SW 1271 (cell line): ENCODE measurements at places on chromosomes 1 and 21.

- no peak for DNase-seq
Measured at GRCh38 chr1:29478879-29479278, 242.6 kb downstream of the PTPRU start.

DNA sequence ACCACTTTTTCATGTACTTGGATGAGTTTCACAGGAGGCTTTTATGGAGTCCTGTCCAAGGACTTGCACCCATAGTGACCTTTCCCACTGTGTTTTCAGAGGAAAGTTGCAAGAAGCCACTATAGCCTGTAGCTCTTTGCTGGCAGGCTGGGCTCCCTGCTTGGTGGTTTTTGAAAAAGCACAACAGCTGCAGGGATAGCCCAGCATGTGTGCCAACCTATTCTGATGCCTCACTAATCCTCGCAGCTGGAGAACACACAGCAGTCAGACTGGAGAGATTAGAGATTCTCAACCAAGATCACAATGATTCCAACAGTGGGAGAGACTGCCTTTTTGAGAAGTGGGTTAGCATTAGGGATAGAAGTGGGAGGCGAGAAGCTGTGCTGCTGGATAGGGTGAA lies 24.1 kb upstream of the ARHGEF11 start:
- no peak for DNase-seq

GRCh38 chr1:51697166-51697565 lies 80.3 kb downstream of the OSBPL9 start:
- no peak for DNase-seq

DNA sequence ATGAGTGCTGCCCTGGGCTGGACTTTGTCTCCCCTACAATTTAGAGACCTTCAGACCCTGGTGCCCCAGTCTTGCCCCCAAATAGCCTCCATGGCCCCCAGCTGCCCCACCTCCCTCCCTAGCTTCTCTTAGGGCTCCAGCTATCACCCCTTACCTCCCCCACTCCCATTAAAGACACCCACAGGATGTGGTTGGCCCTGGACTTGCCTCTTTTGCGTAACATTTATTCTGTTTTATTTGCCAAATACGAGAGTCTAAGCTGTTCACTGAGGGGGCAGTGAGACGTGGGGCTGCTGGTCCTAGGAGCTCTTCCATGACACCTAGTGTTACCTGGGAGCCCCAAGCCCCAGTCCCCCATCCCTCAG lies 4.5 kb downstream of the ZC3H12A start:
- DNase-seq = no peak

- DNase-seq = no peak
Measured at GRCh38 chr1:98048244-98048643, 127.4 kb upstream of the DPYD start.

DNA sequence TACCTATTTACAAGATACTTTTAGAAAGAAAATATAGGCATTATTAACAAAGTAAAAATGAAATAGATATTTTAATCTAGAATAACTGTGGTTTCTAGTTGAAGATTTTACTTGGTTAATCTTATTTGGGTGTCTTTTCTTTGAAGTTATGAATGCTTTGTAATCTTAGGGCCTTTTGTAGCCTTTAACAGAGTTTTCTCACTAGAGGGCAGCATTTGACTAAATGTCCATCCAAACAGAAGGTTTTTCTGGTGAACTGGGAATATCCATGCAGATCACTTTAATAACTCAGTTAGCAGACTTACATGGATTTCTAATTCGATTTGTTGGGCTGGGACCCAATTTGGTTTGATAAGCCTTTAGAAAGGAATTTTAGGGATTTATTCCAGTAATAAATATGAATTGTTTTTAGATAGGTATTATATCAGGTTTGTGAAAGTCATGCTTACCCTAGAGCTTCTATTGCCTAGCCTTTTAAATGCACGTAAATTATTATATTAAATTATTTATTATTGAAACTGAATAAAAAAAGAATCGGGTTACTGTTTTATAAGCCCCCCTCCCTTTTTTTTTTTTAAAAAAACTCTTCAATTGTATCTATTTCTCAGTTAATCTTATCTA lies 119.7 kb downstream of the ZNF326 start:
- DNase-seq = no peak

- DNase-seq = peak; percentile 8
Measured at GRCh38 chr1:94329986-94330385, 88.2 kb upstream of the ABCD3 start.

GRCh38 chr1:158527190-158527815 lies 26.9 kb downstream of the OR6Y1 start:
- DNase-seq = peak; percentile 21

- DNase-seq = no peak
Measured at GRCh38 chr1:41819069-41819468, 99.7 kb downstream of the HIVEP3 start.

GRCh38 chr1:115898020-115898419 lies 57.1 kb upstream of the NHLH2 start:
- no peak for DNase-seq

- DNase-seq = no peak
Measured at GRCh38 chr1:79847700-79848099, 841.2 kb upstream of the ADGRL4 start.

DNA sequence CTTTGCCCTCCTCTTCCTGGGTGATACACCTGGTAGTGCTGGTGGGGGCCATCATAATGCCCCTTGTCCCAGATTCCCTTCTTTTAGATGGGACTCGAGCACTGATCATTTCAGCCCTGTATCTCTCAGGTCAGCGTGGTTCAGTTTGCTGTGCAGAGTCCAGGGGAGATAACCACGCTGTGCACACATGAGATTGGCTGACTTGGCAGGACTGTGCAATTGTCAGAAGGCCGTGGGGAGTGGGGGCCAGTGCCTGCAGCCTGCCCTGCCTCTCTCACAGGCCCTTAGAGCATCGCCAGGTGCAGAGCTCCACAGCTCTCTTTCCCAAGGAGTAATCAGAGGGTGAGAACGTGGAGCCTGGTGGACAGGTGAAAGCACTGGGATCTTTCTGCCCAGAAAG lies 15.2 kb downstream of the EPHX1 start:
- DNase-seq = no peak

DNA sequence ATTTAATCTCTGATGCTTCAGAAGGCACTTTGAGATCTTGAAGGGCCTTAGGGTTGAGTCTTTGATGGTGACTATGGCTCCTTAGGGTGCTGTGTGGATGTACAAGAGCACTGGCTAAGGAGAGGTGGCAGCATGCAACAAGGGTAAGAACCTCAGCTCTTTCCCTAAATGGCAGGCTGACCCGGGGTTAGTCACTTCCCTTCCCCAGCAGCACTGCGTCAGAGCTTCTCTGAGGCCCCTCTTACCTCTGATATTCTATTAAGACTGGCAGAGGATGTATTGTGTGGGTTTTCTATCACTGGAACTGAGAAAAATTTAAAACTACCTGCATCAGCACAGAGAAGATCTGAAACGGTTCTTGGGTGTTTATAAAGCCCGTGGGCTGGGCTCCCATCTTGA lies 11.8 kb downstream of the C1orf116 start:
- no peak for DNase-seq

DNA sequence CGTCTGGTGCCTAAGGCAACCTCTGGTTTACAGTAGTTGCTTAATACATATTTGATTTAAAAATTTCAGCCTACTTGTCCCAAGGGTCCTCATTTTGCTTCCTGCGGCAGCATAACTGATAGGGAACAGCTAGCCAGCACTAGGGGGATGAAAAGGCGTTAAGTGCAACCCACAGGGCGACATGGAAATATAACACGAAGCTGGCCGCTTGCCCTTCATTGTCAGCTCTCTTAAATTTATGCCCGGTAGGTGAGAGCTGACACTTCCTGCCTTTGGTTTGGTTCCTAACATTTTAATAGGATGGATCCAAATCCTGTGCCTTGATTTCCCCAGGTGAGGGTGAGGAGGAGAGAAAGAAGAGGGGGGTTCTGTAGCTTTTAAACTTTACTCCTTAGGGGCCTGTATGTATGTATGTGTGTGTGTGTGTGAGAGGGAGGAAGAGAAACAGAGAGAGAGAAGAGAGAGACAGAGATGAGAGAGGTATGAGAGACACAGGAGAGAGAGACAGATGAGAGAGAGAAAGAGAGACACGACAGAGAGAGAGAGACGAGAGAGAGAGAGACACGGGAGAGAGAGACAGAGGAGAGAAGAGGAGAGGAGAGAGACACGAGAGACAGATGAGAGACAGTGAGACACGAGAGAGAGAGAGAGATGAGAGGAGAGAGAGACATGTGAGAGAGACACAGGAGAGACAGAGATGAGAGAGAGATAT lies 938 bp upstream of the ACTN2 start:
- DNase-seq = no peak

- no peak for DNase-seq
Measured at GRCh38 chr1:89732643-89733222, 88.1 kb upstream of the LRRC8D start.

GRCh38 chr1:205595861-205596260 lies 36.0 kb downstream of the ELK4 start:
- DNase-seq = no peak

DNA sequence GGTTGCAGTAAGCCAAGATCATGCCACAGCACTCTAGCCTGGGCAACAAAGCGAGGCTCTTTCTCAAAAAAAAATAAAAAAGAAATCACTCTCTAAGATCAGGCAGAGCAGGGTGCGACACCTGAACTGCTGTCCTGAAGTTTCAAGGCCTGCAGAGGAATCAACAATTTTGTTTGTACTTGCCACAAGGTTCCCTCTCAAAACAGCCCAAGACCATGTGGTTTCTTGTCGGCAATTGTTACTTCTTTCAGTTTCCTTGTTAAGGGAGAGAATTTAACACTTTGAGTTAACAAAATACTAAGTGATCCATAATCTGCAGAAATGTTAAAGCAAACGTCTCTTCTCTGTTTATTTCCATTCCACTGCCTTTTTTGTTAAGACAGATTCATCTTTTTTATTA lies 36.5 kb downstream of the MACO1 start:
- DNase-seq = no peak

- DNase-seq = no peak
Measured at GRCh38 chr1:221696718-221697461, 45.0 kb downstream of the DUSP10 start.

DNA sequence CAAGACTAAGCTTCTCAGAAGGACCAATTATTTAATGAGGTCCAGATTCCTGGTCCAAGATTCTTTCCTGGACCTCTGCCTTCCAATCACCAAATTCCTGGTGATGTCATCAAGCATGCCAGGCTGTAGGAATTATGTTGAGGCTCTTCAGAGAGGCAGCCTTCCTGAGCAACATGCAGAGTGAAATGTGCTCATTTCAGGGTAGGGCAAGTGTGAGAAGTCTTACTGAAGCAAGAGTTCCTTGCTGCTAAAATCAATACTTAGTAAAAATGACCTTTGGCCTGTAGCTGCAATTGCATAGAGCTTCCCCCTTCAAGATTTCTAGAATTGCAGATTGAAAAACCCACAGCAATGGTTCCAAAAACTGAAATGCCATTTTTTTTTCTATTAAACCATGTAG lies 31.7 kb upstream of the BCAR3 start:
- DNase-seq = no peak

GRCh38 chr1:77218477-77219165 lies 609 bp downstream of the PIGK start:
- DNase-seq = peak; percentile 31

GRCh38 chr1:90340606-90341005 lies 345.7 kb downstream of the ZNF326 start:
- DNase-seq = no peak

GRCh38 chr1:211411639-211412038 lies 80.3 kb downstream of the RD3 start:
- DNase-seq = no peak

DNA sequence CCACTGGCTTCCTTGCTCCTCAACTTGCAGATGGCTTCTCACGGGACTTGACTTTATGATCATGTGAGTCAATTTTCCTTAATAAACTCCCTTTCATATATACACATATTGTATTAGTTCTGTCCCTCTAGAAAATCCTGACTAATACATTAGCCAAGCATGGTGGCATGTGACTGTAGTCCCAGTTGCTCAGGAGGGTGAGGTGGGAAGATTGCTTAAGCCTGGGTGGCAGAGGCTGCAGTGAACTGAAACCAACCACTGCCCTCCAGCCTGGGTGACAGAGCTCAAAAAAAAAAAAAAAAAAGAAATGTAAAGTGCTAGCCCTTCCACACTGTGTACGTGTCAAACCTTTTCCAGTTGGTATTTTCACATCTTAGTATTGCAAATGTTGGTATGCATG lies 857.0 kb downstream of the LTN1 start:
- no peak for DNase-seq

DNA sequence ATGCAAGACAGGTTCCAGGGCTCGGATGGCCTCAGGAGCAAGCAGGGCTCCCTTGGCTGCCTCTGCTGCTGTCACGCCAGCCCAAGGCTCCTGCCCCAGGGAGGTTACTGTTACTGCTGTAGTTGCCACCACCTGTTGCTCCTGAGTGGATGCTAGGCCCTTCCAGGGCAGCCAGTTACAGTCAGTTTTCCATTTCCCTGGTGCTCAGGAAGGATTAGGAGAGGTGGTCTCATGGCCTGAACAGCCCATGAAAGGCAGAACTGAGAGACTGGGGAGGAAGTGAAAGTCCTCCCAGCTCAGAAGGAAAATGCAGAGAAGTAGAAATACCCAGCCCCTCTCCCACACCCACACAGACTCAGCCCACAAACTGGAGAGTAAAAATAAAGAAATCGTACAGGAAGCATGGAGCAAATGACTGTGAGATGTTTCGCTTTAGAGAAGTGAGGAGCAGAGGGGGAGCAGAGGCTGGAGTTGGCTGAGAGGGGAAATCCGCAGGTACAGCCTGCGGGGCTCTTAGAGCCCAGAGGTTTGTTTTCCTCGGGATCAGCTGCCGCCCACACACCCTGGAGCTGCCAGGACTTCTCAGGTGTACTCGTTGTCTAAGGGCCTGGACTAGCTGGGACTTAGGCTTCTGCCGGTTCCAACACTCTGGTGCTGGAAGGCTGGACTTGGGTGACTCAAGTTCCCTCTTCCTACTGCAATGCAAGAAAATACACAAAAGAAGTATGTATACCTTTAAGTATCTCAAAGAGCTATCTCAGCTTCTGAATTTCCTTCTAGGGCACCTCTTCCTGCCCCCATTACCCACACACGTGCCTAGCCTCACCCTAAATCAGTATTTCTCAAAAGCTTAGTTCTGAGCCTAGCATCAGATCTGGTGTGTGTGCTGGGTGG lies 2.3 kb downstream of the IL6R start:
- no peak for DNase-seq

DNA sequence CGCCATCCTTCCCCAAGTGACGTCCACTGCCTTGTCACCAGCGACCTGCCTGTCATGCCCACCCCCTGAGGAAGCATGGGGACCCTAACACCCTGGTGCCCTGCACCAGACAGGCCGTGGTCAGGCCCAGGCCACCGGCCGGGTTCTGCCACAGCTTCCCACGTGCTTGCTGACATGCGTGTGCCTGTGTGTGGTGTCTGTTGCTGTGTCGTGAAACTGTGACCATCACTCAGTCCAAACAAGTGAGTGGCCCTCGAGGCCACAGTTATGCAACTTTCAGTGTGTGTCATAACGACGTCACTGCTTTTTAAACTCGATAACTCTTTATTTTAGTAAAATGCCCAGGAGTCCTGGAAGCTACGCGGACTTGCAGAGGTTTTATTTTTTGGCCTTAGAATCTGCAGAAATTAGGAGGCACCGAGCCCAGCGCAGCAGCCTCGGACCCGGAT lies 8.5 kb upstream of the CTRC start:
- no peak for DNase-seq

GRCh38 chr1:176338877-176339276 lies 124.1 kb upstream of the PAPPA2 start:
- no peak for DNase-seq
